Activated naive CD4-positive, alpha-beta T cell treated with anti-CD3 and anti-CD28 coated beads, Interleukin-2, amount 50 U/mL, for 16 hours (primary cell): ENCODE measurements at places on chromosomes 6 and 20.

- no peak for DNase-seq
Measured at GRCh38 chr6:33173535-33174180, 18.6 kb downstream of the COL11A2 start.

- no peak for DNase-seq
Measured at GRCh38 chr6:154909821-154910220, 85.3 kb upstream of the TIAM2 start.

- no peak for DNase-seq
Measured at GRCh38 chr20:51342510-51343236, 199.8 kb downstream of the NFATC2 start.

- DNase-seq, result no peak
Measured at GRCh38 chr6:17780061-17780460, 73.3 kb upstream of the NUP153 start.

- DNase-seq, result no peak
Measured at GRCh38 chr6:34370361-34370760, 22.1 kb downstream of the NUDT3 start.

- no peak for DNase-seq
Measured at GRCh38 chr6:118319894-118320649, 228.0 kb upstream of the PLN start.

DNA sequence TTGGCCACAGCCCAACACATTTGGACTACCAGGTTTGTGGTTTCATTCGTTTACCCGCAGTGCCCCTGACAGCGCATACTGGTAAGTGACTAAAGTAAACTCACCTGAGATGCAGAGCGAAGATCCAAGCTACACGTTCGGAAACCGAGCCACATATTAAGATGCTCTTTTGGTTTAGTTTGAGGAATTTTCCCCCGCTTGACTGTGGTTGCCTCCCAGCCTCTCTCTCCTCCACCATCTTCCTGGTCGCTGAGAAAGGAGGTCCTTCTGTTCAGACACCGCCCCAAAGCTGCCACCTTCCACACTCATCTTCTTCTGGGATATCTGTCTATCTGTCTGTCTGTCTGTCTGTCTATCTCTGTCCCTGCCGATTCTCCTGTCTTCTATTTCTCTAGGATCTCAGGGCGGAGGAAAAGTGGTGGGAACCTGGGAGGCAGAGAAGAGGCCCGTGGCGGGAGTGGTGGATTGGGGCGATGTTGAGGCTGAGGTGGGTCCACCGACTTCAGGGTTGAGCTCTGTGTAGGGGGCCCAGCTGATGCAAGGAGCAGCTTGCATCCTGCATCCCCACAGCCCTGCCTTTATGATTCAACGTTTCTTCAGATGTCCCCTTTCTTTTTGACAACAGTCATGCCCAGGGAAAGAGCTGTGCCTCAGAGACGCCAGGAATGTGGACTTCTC, 196.9 kb upstream of the ZNF184 start:
- DNase-seq, result no peak

GRCh38 chr6:148472171-148473105, 129.8 kb downstream of the SASH1 start:
- no peak for DNase-seq

DNA sequence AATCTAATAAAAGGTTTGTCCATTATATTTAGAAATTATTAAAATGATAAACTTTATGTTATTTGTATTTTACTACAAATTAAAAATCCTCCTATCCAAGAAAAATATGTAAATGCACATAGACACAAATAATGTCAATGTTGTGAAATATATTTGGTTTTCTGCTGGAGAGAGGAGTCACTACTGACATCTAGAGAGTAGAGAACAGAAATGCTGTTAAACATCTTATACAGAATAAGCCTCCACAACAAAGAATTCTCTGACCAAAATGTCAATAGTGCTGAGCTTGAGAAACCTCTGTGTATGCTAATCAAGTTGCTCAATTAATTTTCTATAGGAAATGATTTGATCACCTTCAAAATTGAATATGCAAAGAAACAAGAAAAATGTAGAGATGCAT, 12.4 kb downstream of the HTR1B start:
- no peak for DNase-seq

DNA sequence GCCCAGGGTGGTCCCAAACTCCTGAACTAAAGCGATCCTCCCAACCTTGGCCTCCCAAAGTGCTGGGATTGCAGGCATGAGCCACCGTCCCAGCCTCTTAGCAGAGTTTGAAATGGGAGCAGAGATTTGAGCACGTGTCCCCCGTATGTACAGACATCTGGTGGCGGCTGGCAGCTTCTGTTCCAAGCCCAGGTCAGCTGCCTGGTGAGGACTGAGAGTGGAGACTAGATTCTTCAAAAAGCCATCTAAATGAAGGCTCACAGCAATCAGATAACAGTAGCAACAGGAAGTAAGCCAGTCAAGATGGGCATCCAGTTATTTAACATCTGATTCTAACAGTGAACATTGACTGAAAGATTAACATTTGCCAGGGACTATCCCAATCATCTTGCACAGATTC, 128.1 kb upstream of the AKAP12 start:
- DNase-seq, result no peak

DNA sequence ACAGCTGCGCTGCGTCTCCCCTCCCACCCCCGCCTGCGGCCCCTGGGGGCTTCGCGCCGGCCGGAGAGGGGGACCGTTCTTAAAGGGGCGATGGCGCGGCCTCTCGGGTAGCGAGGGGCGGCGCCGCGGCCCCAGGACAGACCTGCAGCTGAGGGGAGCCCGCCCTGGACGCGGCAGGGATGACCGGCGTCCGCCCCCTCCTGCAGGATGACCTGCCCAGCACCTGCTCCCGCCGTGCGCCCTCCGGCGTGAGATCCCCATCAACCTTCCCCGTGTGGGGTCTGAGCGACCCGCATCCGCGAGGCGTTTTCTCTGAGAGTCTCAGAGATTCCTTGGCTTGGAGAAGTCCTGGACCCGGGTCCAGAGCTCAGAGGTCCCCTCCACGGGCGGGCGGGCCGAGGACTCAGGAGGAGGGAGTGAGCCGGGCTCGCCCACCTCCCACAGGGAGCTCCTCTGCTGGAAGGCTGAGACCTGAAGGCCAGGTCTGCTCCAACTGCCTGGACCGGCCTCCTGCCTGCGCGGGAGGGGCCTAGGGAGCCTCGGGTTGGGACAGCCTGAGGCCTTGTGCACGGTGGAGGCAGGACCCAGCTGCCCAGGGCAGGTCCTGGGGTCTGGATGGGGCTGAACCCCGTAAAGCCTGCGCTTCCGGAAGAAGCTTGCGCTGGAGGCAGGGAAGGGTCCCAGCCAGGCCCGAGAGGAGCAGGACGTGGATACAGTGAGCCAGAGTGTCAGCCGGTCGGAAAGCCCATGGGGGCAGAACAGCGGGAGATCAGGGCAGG, 532 bp upstream of the NKAIN4 start:
- no peak for DNase-seq

GRCh38 chr6:82376636-82377035, 13.0 kb downstream of the TPBG start:
- DNase-seq, result no peak

DNA sequence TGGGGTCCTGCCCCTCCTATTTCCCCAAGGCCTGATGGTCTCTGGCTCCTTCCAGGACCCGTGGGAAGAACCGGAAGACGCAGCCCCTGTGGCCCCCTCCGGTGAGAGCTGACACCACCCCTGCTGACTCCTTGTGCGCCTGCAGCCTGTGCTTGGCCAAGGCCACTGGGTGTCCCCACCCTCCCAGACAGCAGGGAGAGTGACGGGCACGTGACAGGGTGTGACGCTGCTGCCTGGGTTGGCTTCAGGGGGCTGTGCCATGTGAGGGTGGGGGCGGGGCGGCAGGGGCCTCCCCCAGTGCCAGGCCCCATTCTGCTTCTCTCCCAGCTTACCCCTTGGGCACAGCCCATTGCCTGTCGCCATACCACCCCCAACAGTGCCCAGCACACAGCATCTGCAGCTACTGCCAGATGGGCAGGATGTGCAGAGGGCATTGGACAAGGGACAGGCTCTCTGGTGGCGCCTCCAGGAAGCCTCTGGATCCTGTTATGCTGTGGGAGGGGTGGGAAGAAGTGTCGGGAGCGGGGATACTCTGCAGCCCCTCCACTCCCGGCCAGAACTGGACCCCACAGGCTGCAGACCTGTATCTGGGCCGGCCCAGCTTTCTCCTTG, 2.9 kb downstream of the BIRC7 start:
- DNase-seq, result no peak

DNA sequence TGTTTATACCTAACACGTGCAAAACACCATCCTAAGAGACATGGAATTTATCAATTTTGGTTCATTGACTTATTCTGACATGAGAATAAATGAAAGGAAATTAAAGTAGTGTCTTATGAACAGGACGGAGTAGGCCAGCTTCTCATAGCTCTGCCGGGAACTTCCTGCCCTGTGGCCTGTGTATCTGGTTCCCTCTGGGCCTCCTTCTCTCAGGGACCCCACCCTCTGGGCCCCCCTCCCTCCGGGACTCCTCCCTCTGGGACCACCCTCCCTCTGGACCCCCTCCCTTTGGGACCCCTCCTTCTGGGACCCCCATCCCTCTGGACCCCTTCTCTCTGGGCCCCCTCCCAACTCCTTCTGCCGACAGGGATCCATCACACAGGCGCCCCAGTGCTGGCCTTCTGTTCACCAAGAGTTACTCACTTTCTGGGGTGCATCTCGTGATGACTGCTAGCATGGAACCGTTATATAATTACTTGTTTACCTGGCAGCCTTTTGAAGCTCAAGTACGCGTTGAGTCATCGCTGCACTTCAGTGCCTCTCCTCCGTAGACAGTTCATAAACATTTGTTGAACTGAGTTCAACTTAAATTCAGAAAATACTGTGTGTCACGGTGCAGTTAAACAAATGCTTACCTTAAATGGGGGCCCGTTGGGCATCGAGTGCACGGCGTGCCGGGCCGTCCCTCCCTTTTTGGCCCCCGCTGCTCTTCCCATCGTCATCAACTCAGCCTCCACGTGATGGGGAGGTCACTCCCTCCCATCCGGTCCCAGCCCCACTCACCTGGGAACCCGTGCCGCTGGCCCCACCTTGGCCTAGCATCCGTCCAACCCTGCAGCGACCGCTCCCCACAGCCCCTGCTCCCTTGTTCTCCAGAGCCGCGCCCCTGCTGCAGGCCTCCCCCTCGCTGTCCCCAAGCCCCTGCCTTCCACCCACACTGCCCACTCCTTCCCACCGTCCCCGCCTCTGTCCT, 8.1 kb downstream of the CCR6 start:
- no peak for DNase-seq

GRCh38 chr6:54390362-54390761, 82.1 kb downstream of the TINAG start:
- no peak for DNase-seq
